ENCODE measurements at places on chromosomes 3 and 15.

DNA sequence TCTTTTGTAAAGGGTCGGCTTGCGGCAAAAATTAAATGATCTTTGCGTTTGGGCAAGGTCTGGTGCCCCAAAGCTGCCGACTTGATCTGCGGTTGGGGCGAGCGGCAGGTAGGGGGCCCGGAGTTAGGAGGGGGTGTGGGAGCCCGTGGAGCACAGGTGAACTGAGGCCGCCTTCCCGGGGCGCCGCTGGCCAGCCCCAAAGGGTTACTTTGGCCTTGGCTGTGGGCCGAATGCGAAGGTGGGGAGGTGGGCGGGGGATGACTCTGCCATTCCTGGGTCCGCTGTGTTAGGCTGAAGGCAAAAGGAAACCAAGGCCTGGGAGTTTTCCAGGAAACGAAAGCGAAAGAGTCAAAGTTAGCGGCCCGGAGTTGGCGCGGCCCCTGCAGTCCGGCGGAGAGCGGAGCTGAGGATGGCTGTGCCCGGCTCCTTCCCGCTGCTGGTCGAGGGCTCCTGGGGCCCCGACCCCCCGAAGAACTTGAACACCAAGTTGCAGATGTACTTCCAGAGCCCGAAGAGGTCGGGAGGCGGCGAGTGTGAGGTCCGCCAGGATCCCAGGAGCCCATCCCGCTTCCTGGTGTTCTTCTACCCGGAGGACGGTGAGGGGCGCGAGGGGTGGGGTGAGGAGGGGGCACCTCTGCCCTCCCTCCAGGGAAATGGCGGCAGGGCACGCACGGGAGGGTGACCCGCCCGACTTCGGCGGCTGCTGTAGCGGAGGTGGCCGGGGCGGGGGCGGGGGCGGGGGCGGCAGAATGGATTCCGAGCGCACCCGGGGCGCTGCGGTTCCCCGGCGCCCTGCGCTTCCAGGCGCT, at the start of gene PARP14:
TSS of gene PARP14 (plus strand) at position 365 of the 809 bp plus-strand sequence. CDS start at position 410, 45 bp downstream.
- peak; percentile 73 for DNase-seq

DNA sequence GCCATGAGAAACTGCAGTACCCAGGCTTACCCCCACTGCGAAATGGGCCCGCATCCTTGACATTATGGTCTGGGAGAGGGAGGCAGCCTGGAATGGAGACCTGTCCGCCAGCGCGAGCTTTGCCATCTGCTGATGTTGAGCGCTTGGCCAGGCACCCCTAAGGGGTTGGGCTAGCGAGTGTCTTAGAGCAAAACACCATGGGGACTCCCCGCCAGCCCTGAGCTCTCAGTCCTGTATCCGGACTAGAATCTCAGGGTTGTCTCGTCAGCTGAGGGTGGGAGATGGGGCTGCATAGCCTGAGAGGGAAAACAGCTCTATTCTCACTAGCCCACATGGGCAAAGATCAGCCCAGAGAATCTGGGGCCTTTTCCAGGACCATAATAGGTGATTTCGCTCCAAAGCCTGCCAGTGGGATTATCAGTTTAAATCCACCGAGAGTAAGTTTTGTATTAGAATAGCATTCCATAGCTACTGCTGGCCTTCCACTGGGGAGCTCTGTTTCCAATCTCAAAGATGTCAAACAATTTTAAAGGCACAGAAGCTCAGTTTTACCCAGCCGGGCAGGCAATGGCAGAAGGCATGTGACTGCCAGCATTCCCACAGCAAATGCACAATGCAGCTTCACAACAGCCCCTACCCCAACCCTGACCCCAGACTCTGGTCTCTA, 167.5 kb upstream of the TPM1 start:
- DNase-seq: no peak

DNA sequence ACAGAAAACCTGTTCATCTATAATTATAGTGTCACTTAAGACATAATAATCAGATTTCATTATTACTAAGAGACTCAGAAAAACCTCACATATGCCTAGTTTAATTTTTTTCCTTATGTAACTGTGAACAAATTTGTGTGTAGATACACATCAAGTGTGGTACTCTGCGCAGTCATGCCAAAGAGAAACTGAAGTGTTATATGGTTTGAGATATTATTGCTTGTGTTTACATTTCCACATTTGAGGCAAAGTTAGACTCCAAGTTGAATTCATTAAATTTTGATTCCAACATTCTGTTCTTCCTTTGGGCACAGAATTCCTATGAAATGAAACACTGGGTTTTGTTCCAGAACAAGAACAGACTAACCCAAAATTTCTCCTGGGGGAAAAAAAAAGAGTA, 2.2 kb downstream of the MBNL1 start:
- DNase-seq: no peak

DNA sequence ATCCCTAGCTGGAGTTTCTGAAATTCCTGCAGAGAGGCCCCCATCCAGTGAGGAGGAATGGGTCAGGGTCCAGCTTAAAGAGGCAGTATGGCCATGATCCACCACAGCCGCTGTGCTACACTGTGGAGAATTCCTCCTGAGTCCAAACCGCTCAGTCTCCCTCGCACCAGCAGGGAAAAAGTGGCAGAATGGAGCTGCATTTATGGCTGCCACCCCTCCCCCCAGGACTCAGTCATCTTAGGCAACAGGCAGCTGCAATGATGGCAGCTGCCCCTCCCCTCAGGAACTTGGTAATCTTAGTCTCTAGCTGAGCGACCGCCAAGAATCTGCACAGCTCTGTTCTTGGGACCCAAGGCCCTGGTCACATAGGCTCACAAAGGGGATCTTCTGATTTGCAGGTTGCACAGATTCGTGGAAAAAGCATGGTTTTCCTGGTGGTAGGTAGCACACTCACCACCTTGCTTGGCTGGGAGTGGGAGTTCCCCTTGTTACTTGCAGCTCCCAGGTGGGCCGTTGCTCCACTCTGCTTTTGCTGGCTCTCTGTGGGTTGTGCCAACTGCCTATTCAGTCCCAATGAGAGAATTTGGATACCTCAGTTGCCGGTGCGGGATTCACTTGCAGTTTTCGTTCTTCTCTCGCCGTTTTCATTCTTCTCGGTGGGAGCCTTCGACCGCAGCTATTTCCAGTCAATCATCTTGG, 204.1 kb downstream of the STXBP5L start:
- no peak for DNase-seq

DNA sequence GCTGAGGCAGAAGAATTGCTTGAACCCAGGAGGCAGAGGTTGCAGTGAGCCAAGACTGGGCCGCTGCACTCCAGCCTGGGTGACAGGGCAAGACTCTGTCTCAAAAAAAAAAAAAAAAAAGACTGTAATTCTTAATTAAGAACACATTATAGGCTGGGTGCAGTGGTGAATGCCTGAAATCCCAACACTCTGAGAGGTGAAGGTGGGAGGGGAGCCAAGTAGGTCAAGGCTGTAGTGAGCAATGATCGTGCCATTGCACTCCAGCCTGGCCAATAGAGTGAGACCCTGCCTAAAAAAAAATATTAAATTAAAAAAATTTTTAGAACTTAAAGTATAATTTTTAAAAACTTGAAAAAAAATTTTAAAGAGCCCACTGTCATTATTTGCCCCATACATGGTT, 13.4 kb upstream of the ARPIN start:
- no peak for DNase-seq

- DNase-seq: no peak
Measured at GRCh38 chr3:188448813-188449212, 294.9 kb downstream of the LPP start.

DNA sequence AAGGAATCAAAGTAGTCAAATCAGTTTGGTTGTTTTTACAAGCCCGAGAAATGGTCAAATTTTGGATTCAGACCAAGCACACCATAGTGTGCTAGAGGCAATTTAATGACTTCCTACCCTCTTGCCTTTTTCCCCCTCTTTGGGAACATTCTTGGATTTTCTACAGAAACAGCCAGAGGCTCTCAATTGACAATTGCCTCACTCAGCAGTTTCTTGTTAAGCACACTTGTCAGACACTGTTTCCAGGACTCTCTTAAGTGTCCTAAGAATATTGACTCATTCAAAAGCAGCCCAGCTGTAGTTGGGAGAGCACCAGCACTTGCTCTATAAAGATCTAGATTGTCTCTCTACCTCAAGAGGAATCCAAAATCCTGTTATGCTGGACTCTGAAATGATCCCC, 1.5 kb upstream of the SLC35G2 start:
- no peak for DNase-seq

DNA sequence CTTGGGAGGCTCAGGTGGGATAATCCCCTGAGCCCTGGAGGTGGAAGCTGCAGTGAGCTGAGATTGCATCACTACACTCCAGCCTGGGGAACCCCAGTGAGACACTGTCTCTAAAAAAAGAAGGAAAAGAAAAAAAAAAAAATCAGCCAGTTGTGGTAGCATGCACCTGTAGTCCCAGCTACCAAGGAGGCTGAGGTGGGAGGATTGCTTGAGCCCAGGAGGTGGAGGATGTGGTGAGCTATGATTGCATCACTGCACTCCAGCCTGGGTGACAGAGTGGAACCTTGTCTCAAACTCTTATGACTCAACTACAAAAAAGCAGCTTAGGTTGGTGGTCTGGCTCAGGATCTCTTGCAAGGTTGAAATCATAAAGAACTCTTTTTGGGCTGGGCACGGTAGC, 19.3 kb upstream of the GPX1 start:
- peak; percentile 89 for DNase-seq

GRCh38 chr3:104909198-104909597, 457.5 kb upstream of the ALCAM start:
- DNase-seq: no peak
